ENCODE measurements at places on chromosomes 3 and 15.

GRCh38 chr3:149407898-149408297 lies 30.4 kb upstream of the TM4SF1 start:
- DNase-seq = no peak

DNA sequence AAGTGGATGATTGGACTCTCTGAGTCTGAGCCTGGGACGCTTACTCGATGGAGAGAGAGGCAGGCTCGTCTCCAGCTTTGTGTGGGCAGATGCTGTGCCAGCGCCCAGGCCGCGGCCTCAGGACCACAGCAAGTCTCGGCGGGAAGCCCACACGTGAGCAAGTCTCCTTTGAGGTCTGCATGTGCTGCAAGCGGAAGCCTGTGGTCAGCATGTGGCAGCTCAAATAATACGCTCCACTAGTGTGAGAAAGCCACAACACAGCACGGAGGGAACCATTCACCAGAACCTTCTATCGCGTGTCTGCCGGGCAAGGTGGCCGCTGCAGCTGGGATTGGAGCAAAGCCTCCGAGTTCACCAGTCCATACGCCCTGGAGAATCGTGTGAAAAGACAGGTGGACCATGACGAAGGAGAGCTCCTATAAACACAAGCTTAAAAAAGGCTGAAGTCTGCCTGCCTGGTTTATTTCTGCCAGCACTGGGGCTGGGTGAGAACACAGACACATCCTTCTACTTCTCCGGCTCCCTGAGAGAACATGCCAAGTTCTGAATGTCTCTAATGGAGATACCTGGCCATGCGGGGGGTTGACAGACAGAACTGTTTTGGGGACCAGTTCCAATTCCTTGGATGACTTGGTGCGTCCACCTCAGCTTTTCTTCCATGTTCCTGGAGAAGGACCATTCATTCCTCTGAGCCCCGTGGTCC lies 82.0 kb upstream of the LRIG1 start:
- DNase-seq = no peak

DNA sequence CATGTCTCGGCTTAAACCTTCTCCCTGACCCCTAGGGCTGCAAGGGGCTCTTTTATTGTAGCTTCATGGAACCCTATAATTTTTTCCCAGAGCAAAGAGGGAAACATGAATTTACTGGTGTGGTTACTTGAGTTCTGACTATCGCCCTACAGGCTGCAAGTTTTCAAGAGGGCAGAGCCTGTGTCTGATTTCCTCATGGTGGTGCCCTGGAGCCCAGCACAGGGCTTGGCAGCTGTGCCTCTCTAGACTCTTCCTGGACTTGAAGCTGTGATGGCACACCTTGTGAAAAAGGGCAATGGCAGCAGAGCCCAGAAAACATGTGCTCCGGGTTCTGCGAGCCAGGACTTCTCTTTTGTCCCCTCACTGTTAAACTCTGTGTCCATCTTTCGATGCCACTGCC lies 34.2 kb upstream of the TF start:
- DNase-seq = peak; percentile 8

- DNase-seq = no peak
Observed at GRCh38 chr3:194129581-194130133, 6.3 kb upstream of the HES1 start.

DNA sequence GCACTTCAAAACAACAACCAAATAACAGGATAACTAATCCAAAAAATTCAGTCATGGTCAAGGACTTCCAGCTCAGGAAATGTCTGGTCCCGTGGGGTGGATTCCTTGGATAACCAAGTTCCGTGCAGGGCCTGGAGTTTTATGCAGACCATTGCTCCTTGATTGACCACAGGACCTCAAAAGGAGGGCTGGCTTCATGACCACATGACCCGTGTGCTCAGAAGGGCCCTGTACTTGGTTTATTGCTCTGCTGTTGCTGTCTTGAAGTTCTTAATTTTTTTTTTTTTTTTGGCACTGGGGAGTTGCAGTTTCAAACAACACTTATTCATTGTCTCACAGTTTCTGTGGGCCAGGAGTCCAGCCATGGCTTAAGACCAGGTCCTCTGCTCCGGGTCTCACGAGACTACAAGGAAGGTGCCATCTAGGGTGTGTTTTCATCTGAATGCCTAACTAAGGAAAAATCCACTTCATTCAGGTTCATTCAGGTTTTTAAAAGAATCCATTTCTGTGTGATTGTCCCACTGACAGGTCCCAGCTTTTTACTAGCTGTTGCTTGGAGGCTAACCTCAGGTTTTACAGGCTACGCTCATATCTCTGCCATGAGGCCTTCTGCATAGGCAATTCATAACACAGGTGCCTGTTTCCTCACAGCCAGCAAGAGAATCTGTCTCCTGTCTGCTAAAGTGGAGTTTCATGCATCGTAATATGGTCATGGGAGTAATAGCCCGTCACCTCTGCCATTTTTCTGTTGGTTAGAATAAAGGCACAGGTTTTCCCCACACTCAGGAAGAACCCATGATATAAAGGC lies 65.3 kb downstream of the FLNB start:
- no peak for DNase-seq

DNA sequence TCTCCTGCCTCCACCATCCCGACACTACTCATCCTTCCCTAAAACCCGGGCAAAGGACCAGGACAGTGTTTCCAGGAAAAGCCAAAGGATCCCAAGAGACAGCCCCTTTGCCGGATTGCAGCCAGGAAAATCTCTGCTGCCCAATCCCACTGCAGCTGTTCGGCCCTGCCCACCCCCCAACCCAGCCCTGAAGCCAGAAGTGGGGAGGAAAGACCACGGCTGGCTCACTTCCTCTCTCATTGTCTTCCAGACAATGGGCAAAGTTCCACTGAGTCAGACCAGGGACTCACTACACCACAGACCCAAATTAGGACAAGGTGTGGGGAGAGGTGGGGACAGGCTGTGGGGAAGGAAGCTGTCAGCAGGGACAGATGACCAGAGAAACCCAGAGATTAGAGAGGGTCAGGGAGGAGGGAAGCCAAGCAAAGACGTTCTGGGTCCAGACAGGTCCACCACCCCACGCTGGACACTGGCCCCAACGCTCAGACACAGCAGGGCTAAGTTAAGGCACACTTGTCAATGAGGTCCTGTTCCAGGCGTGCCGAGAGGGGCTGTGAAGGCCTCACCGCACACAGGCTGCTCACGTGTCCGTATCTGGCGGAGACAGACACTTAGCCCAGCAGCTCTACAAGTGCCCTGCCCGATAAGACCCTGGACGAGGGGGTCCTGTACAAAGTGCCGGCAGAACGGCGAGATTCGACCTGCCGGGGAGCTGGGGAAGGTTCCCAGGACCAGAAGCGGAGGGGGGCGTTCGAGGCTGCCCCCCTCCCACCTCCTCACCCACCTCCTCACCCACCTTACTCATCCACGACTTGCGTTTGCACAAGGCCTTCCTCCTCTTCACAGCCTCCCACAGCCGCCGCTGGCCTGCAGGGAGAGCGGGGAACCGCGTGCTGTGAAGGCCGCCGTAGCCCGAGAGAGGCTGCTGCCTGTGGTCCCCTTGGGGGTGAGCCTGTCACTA lies 21.9 kb downstream of the TNK2 start:
- no peak for DNase-seq

DNA sequence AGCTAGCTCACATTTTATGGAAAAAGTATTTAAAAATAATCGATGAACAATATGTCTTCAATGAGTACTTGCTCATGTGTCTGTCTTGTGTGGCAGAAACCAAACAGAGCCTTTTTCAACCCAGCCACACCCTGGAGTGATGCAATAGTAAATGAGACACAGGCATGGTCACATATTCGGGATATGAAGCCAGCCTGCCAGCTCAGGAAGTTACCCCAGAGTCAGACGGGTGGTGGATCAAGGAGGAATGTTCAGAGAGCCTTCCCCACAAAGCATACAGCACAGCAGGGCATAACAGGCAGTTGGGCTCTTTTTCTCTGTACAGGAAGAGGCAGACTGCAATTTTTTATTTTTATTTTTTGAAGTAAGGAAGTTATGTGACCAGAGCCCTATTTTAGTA lies 27.3 kb downstream of the LARP6 start:
- DNase-seq = no peak

GRCh38 chr3:15319575-15319974 lies 12.8 kb downstream of the SH3BP5 start:
- DNase-seq = no peak

- DNase-seq = no peak
Observed at GRCh38 chr3:146476094-146476740, 6.9 kb upstream of the PLSCR2 start.

DNA sequence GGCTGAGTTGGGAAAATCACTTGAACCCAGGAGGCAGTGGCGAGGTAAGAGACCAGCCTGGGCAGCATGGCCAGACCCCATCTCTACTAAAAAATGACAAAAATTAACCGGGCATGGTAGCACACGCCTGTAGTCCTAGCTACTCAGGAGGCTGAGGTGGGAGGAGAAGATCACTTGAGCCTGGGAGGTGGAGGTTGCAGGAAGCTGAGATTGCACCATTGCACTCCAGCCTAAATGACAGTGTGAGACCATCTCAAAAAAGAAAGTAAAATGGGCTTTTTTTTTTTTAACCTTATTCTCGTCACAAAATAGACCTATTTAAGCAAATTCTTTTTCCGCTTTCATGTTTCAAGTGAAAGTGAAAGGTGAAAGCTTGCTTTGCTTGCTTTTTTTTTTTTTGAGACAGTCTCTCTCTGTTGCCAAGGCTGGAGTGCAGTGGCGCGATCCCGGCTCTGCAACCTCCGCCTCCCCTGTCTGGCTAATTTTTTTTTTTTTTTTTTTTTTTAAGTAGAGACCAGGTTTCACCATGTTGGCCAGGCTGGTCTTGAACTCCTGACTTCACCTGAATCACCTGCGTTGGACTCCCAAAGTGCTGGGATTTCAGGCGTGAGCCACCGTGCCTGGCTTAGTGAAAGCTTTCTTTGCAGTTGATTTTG lies 3.6 kb downstream of the PDIA3 start:
- no peak for DNase-seq

DNA sequence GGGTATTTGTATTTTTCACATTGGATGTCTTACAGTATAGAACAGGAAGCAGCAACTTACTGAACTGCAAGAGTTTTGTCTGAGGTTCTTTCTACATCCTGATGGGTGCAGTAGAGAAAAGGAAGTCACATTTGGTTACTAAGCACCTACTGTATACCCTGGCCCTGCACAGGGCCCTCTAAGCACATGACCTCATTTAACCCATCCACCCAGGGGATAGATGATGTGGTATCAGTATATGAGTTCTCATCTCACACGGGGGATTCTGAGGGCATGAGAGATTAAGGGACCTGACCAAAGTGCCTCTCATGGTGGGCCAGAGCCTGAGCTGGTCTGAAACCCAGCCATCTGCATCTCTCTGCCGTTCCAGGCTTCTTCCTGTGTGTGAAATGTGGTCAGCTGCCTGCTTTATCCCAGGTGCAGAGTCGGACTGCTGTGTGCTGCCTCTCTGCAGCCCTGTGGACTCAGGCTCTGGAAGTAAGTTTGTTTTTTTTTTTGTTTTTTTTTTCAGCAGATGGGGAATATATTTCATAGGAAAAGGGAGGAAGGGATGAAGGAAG lies 17.9 kb downstream of the SLC6A11 start:
- no peak for DNase-seq

GRCh38 chr3:66414846-66415245 lies 86.0 kb downstream of the LRIG1 start:
- no peak for DNase-seq

- no peak for DNase-seq
Observed at GRCh38 chr15:65300924-65301441, 3.5 kb upstream of the RNU5B-1 start.

DNA sequence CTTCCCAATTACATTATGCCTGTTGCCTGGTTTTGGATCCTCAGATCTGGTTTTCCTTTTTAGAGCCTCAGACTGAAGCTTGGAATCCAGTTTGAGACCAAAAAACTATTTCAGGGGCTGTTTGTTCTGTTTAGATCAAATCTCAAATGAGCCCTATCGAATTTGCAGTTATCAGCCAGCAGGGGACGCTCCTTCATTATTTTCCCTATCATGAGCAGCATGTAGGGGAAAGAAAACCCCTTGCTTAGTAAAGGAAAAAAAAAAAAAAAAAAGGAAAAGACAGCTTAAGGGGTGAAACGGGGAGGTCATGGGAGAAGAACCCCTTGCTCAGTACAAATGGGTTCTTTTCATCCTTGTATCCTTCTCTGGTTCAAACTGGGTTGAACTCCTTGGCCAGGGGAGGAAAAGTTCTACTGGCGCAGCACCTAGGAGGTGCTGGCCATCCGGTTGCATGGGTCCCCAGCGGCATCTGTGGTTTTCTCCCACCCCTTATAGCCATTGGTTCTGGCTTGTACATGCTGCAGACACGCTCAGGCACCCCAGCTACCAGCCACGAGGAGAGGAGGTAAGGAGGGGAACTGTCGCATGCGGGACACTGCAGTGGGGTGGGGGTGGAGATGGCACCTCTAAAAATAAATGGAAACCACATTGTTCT lies 1375.1 kb upstream of the ALCAM start:
- peak; percentile 25 for DNase-seq

GRCh38 chr3:152496716-152497115 lies 228.0 kb downstream of the MBNL1 start:
- no peak for DNase-seq

DNA sequence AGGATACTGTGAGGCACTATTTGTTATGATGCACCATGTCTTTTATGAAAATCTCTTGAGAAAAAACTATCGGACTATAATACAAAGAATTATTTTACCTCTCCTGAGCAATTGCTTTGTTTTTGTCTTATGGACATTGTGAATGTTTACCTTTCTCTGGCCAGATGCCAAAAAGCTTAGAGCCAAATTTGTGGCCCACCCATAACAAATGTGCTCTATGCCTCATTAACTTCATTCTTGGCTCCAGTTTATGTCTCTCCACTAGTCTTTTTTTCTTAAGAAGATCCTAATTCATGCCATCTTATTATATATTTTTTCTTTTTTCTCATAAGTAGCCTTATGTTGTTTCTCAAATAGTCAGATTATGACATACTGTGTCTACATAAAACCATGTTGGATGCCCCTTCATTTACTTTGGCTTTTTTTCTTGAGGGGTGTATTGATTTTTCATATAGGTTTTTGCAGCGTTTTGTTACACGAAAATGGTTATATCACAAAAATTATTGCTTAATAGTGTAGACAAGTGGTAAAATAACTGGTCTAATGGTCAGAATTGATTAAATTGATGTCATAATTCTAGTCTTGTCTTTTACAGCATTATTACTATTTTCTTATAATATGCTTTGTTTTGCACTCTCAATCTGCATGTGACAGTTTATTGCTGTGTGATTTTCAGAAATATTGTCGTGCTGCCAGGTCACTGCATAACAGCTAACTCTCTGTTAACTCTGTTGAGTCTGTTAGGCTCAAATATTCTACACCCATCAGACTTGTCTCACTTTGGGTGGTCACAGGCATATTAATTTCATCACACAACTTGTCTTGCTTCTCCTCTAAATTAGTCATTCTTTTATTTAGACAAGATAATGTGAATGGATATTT lies 18.2 kb downstream of the SENP8 start:
- DNase-seq = no peak

DNA sequence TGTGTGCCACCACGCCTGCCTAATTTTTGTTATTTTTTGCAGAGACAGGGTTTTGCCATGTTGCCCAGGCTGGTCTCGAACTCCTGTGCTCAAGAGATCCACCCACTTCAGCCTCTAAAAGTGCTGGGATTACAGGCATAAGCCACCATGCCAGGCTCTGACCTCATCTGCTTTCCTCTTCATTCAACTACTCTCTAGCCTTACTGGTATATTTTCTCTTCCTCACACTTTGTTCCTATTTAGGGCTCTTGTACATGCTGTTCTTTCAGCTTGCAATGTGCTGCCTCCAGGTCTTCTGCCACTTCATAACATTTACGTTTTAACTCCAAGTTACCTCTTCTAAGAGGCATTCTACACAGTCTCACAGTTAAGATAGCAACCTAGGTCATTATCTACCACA lies 34.9 kb downstream of the PIK3CB start:
- DNase-seq = no peak

Measured in D341Med (cell line).